ENCODE measurements at places on chromosomes 7 and 10. TPM values are rescaled to one million over a fixed set of nuclear protein-coding genes. Genes with fewer than 3 reads are reported as not detected.
A peak's percentile ranks its signal among the peaks of the same experiment; 100 is the strongest.

DNA sequence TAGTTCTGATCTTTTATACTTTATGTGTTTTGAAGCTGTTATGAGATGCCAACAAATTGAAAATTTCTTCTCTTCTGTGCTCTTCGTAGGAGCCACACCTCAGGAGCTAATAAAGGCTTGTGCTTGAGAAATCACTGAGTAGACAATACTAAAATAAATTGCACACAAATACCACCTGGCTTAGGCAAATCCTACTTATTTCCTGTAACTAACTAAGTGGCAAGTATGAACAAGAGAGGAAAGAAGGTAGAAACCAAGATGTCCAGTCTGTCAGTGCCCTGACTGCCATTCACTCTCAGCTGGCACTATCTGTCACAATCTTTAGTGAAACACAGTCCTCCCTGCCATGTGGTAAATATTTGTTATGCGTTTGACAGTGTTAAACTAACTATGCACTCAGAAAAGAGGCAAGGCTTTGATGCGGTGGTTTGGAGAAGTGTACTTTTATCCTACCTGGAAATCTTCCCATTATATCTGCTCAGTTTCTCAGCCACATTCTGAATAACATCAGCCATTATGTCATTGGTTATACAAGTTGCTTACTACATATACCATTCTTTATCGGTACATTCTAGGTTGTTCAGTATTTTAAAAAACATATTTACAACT lies 293.4 kb upstream of the VWC2 start:
- no peak for DNase-seq

GRCh38 chr7:70498232-70498992 lies 633.5 kb upstream of the GALNT17 start:
- DNase-seq = no peak

- DNase-seq = peak; percentile 20
These were observed 210.5 kb downstream of the ARHGAP21 start for GRCh38 chr10:24513155-24513554.

DNA sequence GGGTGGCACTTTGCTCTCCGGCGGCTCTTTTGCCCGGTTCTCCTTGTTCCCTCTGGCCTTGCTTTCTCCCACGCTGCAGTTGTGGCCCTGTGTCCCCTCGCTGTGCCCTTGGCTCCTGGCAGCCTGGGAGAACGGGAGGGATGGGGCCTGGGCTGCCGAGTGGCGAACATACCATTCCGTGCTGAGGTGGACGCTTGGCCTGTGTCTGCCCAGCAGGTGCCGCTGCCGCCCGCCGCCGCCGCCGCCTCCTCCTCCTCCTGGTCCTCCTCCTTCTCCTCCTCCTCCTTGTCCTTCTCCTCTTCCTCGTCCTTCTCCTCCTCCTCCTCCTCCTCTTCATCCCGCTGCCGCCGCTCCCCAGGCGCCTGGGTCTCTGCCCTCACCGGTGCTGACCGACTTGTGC lies 36.0 kb downstream of the AGAP3 start:
- DNase-seq = no peak

DNA sequence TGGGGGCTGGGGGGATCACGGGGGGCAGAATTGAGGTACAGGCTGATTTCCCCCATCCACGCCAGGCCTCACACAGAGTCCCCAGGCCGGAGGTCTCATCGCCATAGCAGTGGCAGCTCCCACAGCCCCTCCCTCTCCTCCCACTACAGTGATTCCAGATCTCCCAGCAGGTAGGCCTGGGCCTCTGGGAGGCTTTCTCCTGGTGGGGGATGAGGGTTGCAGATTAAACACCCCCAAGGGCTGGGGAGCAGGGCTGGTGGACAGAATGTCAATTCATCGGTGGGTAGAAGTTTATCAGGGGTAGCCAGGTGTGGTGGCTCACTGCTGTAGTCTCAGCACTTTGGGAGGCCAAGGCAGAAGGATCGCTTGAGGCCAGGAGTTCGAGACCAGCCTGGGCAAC lies 37.2 kb upstream of the HSPB1 start:
- DNase-seq = no peak

GRCh38 chr10:59917922-59918321 lies 11.6 kb upstream of the CCDC6 start:
- no peak for DNase-seq

Gene POLR2J
- total RNA-seq = 19.9 TPM

DNA sequence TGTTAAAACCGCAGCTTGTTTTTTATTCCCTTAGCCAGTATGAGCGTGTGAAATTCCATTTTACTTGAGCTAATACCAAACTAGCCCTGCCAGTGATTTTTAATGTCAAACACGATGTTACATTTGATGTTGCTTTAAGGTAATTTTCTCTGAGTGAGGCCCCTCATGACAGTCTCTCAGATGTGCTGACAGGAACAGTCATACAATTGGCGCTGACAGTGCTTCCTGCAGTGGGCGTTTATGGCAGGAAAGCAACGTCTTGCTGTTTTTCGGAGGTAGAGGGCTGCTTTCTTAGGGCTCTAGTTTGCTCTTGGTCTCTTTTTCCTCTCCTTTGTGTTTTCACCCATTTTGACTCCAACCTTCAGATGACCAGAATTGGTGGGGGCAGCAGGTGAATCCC lies 19.3 kb downstream of the PON1 start:
- DNase-seq = no peak

- peak; percentile 48 for DNase-seq
These were observed 16.1 kb downstream of the USP6NL start for GRCh38 chr10:11595395-11595692.

Gene CALHM3
- not detected for total RNA-seq

Gene ALOX5
- total RNA-seq = 0.34 TPM

Gene SMARCD3
- total RNA-seq = 0.85 TPM

DNA sequence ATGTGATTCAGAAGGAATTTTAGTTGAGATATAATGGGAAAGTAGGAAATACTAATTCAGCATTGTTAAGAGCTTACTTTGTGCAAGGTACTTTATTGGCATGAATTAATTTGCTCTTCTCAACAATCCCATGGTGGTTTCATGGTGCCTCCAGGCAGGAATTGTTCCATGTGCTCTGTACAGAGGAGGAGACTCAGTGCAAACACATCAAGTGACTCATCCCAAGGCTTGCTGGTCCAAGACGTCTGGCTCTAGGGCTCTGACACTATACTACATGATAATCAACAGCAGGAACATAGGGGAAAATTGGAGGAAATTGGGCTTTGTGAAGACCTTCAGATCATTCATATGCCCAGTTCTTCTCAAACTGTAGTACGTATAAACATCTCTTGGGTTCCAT lies 66.5 kb upstream of the PRKG1 start:
- no peak for DNase-seq

GRCh38 chr10:15313047-15313446 lies 58.0 kb downstream of the FAM171A1 start:
- peak; percentile 24 for DNase-seq

Gene SHLD2
- 36.2 TPM for total RNA-seq
